Upper lobe of right lung (tissue), 1 donor: ENCODE measurements at places on chromosomes 13 and 19. TPM values are rescaled to one million over a fixed set of nuclear protein-coding genes. Genes with fewer than 3 reads are reported as not detected.

DNA sequence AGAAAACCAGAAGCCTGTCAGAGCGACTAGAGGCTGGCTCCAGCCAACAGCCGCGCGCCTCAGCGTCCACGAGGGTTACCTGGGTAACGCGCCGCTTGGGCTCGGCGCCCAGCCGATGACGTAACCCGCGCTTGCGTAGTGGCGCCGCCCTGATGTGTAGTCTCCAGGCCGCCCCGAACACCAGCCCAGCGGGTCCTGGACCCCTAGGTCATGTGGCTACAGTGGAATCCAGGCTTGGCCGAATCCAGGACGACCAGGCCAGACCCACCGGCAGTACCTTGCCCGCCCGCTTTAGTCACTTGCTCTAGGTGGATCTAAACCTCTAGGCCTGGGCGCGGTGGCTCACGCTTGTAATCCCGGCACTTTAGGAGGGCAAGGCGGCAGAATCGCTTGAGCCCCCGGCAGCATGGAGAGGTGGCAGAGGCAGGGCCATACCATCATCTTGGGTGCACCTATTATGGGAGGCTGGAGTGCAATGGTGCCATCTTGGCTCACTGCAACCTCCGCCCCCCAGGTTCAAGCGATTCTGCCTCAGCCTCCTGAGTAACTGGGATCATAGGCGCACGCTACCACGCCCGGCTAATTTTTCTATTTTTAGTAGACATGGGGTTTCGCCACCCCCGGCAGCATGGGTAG lies 7.2 kb upstream of the ZNF606 start:
- H3K36me3 ChIP-seq, result peaks cover 6% of the 10 kb centered on the region
- H3K27ac ChIP-seq, result no peak overlapping the region
- no peak overlapping the region for H3K4me3 ChIP-seq
- peak; percentile 73 for DNase-seq

DNA sequence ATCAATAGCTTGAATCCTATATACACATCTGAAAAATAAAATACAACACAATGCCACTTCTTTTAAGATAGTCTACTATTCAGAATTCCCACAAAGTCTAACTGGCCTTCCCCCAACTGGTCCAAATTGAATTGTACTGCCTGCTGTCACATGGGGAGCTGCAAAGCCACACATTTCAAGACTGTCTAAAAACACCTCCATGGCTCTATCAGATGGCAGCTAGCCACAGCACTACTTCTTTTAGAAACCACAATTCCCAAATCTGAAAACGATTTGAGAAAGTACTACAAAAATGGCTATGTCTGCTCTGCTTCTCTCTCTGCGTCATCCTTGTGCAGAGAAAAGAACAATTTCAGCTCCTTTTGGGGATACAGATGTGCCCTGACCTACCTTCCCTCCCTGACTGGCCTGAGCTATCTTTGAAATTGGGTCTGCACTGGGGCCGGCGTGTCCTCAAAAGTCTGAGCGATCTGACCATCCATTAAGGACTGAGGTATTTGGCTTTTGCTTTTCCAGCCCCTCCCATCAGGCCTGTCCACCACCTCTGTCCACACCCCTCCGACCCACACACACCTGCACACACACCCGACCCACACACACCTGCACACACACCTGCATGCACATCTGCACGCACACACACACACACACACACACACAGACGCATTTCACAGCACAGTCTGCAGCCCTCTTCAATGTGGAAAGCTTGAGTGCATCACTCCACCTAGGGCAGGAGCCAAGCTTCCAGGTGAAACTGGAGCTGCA lies 68.6 kb upstream of the IPO5 start:
- no peak for DNase-seq
- no peaks in the 10 kb centered on the region for H3K4me1 ChIP-seq
- H3K27ac ChIP-seq, result no peak overlapping the region

DNA sequence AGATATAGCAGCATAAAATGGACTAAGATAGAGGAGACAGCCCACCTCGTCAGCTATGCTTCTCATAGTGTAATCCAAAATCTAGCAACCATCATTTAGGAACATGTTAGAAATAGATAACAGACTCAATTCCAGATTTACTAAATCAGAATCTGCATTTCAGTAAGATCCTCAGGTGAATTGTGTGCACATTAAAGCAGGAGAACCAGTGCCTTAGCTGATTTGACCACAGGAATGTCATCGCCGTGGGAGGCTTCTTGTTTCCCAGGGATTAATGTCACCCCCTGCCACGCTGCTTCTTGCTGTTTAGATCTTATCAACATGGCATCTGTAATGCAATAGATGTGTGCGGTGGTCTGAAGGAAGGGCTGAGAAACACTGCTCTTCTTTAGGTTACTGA lies 84.0 kb downstream of the GPC5 start:
- no peak overlapping the region for H3K27ac ChIP-seq
- no peaks in the 10 kb centered on the region for H3K36me3 ChIP-seq
- H3K4me3 ChIP-seq, result no peak overlapping the region
- no peaks in the 10 kb centered on the region for H3K27me3 ChIP-seq

- no peak for DNase-seq
- H3K27ac ChIP-seq, result no peak overlapping the region
- peaks cover 4% of the 10 kb centered on the region for H3K4me1 ChIP-seq
- no peaks in the 10 kb centered on the region for H3K27me3 ChIP-seq
- H3K36me3 ChIP-seq, result no peaks in the 10 kb centered on the region
- no peak overlapping the region for H3K4me3 ChIP-seq
These were observed 9.3 kb downstream of the NOTCH3 start for GRCh38 chr19:15191514-15191913.

DNA sequence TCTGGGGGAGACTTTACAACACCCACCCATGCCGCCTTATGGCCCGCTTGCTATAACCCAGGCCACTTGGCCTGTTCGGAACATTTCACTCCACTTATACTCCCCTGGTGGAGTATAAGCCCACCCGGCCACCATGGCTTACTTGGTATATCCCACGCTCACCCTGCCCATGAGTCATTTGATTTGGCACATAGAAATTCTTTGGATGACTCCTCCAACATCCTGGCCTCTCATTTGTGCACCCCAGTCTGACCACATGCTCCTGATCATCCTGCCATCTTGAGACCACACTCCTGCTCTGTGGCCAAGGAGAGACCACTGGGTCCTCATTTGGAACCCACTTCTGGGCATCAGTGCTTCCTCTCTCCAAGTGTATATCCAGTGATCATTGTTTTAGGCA lies 5.2 kb downstream of the SPACA6 start:
- no peak overlapping the region for H3K4me3 ChIP-seq
- peaks cover 42% of the 10 kb centered on the region for H3K36me3 ChIP-seq
- no peaks in the 10 kb centered on the region for H3K27me3 ChIP-seq
- no peak for DNase-seq
- no peak overlapping the region for H3K27ac ChIP-seq
- H3K4me1 ChIP-seq, result peaks cover 8% of the 10 kb centered on the region

The DIAPH3 gene
- 4.6 TPM for total RNA-seq

The NOTCH3 gene
- total RNA-seq, result 67.9 TPM

The CEACAM16 gene
- not detected for total RNA-seq

The ZNF737 gene
- 16.5 TPM for total RNA-seq
